Activated T-helper 2 cell treated with anti-CD3 and anti-CD28 coated beads, Interferon-gamma antibody, Interleukin-2, Interleukin-4, amounts not matched to agents 10 μg/mL and 5 μg/mL and 100 μg/mL, durations not matched to agents 14 hours and 24 hours and 36 hours (primary cell): ENCODE measurements at places on chromosomes 12 and 14. TPM values are rescaled to one million over a fixed set of nuclear protein-coding genes. Genes with fewer than 3 reads are reported as not detected.

Gene LRRIQ1
- total RNA-seq: not detected in 2 replicates

DNA sequence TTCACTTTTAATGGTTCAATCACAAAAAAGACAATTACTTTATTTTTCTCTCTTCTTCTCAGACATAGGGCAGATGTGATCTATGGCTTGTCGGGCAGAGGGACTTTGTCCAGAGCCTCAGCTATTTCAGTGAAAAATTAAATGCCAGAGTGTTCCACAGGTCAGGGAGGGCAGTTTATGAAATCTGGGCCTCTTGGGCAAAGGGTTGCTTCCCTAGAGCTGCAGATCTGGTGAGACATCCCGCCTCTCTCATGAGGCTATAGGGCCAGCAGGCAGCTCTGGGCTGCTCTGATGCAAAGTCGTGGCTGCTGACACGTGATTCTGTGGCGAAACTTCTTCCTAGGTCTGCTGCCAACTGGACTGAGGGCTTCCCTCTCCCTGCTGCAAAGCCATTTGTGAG is 6.0 kb downstream of the CLMN start:
- no peak for DNase-seq

- no peak for DNase-seq
Measured at GRCh38 chr12:98418357-98419075, 96.9 kb upstream of the TMPO start.

DNA sequence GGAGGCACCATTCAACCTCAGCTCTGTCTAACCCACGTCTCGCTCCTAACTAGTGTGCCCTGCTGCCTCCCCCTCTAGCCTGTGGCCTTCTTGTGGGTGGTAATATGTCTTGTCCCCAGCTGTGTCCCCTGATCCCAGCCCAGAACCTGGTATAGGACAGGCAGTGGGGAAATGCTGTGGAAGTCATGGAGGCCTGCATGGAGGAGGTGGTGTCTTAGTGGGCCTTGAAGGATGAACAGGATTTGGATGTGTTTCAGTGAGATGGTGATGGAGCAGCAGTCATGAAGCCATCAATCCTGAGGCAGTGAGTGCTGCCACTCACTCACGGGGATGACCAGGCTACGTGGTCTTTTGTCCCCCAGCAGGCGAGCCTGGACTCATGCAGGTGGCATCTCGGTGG is 13.4 kb downstream of the PLBD2 start:
- DNase-seq: no peak
